ENCODE measurements at places on chromosomes 12 and 14.

DNA sequence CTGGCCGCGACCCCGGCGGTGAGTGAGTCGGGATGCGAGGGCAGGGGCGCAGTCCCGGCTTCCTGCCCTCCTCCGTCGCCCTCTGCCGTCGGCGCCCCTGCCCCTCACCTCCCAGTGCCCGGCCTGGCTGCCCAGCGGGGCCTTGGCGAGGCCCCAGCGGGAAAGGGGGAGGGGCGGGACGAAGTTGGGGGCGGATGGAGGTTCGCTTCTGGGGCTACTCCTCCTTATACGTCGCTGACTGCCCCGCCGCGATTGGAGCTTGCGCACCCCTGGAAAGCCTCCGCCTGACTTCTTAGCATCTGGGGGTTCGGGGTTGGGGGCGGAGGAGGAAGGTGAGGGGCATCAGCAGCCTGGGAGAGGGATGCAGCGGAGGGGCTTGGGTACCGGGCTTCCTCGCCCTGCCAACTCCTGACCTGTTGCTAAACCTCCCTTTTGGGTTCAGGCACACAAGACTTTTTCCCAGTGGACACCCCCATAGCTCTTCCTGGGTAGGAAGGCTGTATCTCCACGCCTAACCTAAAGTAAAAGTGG, 406 bp downstream of the TMEM263 start:
- peak; percentile 43 for DNase-seq

DNA sequence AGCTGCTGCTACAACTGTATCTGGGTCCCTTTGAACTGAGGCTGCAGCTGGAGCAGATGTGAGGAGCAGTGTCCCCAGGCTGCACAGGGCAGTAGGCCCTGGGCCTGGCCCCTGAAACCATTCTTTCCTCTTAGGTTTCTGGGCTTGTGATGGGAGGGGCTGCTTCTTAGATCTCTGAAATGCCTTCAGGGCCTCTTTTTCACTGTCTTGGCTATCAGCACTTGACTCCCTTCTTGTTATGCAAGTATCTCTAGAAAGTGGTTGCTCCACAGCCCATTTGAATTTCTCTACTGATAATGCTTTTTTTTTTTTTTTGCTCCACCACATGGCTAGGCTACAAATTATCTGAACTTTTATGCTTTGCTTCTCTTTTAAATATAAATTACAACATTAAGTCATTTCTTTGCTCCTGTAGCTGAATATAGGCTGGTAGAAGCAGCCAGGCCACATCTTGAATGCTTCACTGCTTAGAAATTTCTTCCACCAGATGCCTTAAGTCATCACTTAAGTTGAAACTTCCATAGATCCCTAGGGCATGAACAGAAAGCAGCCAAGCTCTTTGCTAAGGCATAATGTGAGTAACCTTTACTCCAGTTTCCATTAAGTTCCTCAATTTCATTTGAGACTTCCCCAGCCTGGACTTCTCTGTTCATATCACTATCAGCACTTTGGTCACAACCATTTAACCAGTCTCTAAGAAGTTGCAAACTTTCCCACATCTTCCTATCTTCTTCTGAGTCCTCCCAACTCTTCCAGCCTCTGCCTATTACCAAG, 41.1 kb downstream of the ACSM4 start:
- no peak for DNase-seq

GRCh38 chr12:126676434-126676833, 1590.5 kb upstream of the TMEM132C start:
- no peak for DNase-seq

DNA sequence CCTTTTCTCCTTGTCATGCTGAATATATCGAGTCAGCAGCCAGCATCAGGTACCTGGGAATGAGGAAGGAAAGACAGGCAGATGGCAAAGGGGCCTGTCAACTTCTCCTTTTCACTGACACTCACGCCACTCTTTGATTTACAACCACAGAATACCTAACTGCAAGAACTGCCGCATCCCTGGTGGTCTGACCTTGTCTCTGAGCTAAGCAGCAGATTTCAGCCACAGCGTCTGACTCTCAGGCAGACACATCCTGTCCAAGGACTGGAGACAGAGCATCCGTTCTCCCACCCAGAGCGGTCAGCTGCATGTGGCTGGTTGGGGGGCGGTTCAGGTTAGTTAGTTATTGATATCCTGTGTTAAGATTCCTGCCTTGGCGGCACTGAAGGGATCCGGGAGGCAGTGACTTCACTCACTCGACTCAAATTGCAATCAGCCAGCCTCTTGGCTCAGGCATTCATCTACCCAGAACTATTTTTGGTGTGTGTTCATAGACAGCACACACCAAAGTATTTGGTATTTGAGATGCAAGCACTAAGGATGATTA, 11.2 kb upstream of the MAP1LC3B2 start:
- DNase-seq, result no peak

GRCh38 chr12:95548056-95548538, 3.2 kb downstream of the USP44 start:
- peak; percentile 20 for DNase-seq

DNA sequence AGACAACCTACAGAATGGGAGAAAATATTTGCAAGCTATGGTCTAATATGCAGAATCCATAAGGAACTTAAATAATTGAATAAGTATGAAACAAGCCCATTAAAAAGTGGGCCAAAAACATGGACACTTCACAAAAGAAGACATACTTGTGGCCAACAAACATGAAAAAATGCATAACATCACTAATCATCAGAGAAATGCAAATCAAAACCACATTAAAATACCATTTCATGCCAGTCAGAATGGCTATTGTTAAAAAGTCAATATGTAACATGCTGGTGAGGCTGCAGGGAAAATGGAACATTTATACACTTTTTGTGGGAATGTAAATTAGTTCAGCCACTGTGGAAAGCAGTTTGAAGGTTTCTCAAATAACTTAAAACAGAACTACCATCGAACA, 945.4 kb upstream of the FLRT2 start:
- no peak for DNase-seq

- no peak for DNase-seq
Measured at GRCh38 chr14:32623300-32624093, 294.4 kb downstream of the AKAP6 start.

GRCh38 chr14:99264691-99265450, 7.1 kb downstream of the BCL11B start:
- no peak for DNase-seq

- DNase-seq, result no peak
Measured at GRCh38 chr14:20486684-20487395, 17.6 kb downstream of the PNP start.

GRCh38 chr14:94050231-94050880, 24.2 kb downstream of the OTUB2 start:
- DNase-seq, result no peak

DNA sequence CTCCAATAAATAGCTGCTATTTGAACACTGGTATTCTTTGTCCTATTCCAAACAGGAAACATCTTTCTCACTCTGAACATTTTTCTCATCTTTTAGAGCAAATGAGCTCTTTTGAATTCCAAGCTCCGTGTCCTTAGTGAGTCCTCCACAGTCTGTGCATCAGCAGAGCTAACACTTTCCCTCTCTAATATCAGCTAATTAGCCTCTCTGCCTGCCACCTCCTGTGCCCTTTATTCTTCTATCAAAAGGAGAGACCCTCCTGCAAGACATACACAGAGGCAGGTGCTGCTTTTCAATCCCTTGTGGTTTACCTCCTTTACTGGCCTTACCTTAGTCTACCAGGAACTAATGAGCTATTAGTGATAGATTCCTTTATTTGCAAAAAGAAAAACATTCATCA, 178.5 kb downstream of the SLC35F4 start:
- no peak for DNase-seq

DNA sequence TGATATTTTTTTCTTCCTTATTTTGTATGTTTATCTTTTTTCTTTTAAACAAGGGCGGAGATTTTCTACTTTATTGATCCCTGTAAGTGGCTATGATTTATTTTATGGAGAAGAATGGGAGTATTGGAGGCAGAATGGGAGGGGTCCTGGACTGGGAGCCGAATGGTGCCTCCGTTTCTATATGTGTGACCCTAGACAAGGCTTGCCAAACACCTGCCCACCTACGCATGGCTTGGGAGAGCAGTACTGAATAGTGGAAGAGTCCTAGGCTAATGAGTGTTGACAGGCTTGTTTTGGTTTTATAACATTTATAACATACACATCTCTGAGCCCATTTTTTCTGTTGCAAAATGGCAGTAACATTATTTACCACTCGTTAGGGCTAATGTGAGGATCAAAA, 29.0 kb downstream of the STK38L start:
- DNase-seq, result no peak

DNA sequence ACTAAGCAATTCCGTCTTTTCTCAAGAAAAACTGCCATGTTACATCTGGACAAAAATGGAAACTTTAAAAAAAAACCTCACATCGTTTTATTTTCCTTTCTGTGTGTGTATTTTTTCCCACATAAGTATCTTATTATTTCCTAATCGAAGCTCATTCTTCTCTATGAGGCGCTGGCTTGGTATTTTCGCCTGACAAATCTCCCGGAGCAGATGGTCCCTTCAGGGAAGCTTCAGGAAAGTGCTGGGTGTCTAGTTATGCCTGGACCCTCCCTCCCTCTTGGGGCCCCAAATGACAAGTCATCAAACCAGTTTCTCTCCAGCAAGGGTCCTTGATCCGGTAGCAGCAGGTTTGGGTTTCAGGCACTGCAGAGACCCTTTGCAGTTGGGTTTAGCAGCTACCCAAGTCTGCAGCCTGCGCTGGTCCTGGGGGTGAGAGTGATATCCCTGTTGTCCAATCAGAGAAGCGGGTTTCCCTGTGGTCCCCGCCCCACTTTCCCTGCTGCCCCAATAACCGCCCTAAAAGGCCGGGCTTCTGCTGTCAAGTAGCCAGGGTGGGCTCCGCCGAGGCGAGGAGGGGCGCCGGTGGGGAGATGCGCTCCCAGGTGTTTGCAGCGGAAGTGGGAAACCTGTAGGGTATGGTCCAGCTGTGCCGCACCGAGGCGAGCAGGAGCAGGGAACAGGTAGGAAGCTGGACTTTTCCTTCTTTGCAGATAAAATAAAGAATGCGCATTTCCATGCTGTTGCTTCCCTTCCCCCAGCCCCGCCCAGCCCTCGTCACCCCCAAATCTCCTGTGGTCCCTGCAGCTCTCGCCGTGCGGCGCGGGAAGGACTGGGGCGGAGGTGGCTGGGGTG, at the start of gene CNTN1:
CNTN1 (plus strand) TSS at position 527 of the 852 bp plus-strand sequence.
- DNase-seq, result no peak

- DNase-seq, result no peak
Measured at GRCh38 chr14:25411781-25412757, 362.1 kb upstream of the STXBP6 start.

- no peak for DNase-seq
Measured at GRCh38 chr14:97251491-97252155, 454.4 kb downstream of the VRK1 start.

- DNase-seq, result no peak
Measured at GRCh38 chr12:99745121-99745520, 97.6 kb downstream of the GARIN6 start.

- DNase-seq, result peak; percentile 70
Measured at GRCh38 chr12:104456417-104456949, at the start of gene CHST11. CHST11 (plus strand) TSS chr12:104456948.

- DNase-seq, result no peak
Measured at GRCh38 chr14:92964124-92965109, 41.5 kb downstream of the CHGA start.

- DNase-seq, result no peak
Measured at GRCh38 chr12:112828541-112828940, 37.0 kb downstream of the RPH3A start.

DNA sequence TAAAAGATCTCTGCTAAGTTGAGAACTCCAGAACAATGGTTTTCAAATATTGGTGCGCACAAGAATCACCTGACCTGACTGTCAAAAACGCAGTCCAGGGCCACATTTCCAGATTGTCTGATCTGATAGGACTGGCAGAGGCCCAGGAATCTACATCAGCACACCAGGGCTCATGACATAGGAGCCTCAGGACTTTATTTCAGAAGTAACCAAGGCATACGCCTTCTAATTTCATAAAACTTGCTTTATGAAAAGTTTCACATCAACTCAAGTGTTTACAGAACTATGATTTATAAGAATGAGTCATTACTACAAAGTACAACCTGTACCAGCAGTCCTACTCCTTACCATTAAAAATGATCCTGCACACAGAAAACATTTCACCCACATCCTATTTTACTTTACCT, 47.7 kb upstream of the PTPRO start:
- DNase-seq, result no peak

DNA sequence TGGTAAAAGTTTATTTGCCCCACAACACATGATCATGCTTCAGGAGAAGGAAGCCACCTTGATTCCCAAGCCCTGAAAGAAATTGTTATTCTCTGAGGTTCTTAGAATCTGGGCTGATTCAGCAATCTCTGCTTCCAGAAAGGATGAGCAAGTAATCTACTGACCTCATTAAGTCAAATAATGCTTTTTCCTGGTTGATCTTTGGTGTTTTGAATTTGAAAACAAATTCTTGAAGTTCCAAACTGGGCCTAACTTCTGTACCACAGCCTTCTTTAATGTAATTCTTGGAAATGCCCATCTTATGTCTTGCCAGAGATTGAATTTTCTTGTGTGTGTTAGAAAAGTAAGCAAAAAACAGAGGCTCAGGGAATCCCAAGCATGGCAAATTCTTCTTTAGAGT, 319.2 kb upstream of the DDHD1 start:
- DNase-seq, result no peak

GRCh38 chr14:61703342-61704129, 8.2 kb downstream of the HIF1A start:
- DNase-seq, result no peak

DNA sequence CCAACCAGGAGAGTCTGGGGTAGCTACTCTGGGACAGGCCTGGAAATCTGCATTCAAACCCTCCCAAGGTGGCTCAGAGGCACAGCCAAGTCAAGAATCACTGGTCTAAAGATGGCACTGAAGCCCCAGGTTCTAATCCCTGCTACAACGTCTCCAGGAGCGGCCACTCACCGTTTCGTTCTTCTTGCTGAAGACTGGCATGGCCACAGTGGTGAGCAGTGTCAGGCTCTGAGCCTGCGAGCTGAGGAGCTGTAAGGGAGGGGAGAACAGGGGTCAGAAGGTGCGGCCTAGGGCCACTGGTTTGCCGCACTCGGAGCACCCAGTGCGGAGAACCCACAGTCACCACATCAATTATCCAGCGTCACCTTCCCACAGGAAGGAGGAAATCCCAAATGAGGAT, 38.8 kb downstream of the CACNA2D4 start:
- no peak for DNase-seq

- DNase-seq, result no peak
Measured at GRCh38 chr12:51793201-51793600, 55.3 kb downstream of the FIGNL2 start.

- no peak for DNase-seq
Measured at GRCh38 chr14:21449899-21450216, 6.1 kb downstream of the CHD8 start.

- DNase-seq, result no peak
Measured at GRCh38 chr14:37491076-37491475, 104.0 kb downstream of the FOXA1 start.

DNA sequence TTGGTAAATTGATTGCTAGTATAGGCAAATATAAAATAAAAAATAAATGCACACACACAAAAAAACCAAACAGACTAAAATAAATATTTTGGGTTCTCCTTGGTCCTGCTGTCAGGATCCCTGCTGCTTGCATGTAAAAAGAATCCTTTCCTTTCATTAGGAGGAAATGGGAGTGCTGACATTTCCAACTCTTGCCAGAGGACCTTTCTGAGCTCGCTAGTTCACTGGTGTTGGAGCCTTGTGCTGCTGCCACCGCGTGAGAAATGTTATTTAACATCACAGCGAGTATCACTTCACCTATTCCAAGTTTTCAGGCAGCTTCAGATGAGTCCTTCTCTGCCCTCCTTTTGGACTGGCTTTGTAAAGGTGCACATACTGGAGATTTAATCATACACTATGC, 358.9 kb downstream of the NPAS3 start:
- no peak for DNase-seq

- DNase-seq, result no peak
Measured at GRCh38 chr14:61347826-61348443, 26.6 kb downstream of the PRKCH start.

- DNase-seq, result no peak
Measured at GRCh38 chr14:89616852-89617341, 199.9 kb upstream of the FOXN3 start.

All from stimulated activated CD8-positive, alpha-beta memory T cell treated with anti-CD3 and anti-CD28 coated beads, Interleukin-2, amount 100 ng/mL, for 48 hours (primary cell).